ENCODE measurements at places on chromosomes 4 and X.
A peak's percentile ranks its signal among the peaks of the same experiment; 100 is the strongest.

DNA sequence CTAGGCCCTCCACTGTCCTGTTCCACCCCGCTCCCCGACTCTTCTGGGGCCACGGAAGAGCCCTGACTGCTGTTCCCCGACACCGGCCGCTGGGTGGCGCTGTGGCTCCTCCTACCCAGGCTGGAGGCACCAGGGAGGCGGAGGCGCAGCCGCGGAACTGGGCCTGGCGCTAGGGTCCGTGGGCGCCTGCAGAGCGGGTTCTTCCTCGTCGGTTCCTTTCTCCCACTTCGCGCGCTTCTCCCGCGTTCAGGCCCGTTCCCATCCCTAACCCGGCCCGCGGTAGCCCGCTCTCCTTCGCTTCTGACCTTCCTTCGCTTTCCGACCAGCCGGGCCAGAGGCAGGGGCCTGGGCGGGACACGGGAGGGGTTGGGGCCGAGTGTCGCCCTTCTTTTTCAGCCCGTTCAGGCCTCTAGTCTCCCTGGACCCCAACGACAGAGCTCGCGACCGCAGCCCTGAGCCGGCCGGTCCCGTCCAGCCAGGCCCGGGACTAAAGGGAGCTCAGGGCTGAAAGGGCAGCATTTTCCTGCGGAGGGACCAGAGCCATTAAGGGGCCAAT lies 34.3 kb downstream of the NALF2 start:
- peak; percentile 69 for DNase-seq

- DNase-seq: no peak
Observed at GRCh38 chr4:108264693-108265092, 96.0 kb upstream of the LEF1 start.

GRCh38 chrX:72371405-72371804 lies 65.7 kb upstream of the CITED1 start:
- DNase-seq: no peak

GRCh38 chrX:14616836-14617235 lies 87.5 kb downstream of the GLRA2 start:
- no peak for DNase-seq

DNA sequence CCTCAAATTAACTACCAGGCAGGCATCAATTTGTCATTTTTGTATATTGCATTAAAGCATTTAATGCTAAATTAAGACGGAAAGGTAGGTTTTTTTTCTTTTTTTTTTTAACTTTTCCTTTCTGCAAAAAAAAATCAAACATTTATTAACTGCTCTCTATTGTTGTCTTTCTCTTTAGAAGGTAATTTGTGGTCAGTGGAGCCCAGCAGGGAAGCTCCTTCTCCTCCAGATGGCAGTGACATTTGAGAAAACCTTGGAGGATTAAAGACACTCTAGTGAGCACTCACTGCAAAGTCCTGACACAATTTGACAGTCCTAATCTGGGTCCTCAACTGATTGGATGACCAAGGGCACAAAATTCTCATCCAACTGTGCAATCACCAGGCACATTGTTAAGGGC lies 102.4 kb downstream of the SLIT2 start:
- no peak for DNase-seq

DNA sequence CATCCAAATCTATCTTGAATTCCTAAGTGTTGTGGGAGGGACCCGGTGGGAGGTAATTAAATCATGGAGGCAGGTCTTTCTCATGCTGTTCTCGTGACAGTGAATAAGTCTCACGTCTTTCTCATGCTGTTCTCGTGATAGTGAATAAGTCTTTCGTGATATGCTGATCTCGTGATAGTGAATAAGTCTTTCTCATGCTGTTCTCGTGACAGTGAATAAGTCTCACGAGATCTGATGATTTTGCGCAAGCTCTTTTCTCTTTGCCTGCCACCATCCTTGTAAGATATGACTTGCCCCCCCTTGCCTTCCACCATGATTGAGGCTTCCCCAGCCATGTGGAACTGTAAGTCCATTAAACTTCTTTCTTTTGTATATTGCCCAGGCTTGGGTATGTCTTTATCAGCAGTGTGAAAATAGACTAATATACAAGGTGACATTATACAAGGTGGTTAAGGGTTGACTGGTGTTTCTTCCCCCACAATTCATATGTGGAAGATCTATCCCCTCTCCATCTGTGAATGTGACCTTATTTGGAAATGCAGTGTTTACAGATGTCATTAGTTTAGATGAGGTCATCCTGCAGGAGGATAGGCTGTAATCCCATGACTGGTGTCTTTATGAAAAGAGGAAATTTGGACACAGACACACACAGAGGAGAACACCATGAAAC lies 27.6 kb downstream of the ARSD start:
- peak; percentile 13 for DNase-seq

DNA sequence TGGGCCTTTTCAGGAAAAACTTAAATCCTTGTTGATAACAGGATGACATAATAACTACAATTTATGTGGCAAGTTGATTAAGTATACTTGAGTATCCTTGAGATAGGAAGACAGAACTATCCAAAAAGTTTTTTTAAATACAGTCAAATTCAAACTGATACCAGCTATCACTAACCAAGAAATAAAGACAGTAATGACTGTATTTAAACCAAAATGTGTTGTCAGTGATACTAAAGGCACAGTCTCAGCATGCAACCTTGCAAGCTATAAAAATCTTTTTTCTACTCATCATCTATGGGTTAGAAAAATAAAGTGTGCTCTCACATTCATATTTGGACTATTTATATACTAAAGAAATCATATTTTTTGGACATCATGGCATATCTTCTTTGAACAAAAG lies 64.7 kb downstream of the PAPSS1 start:
- DNase-seq: no peak

DNA sequence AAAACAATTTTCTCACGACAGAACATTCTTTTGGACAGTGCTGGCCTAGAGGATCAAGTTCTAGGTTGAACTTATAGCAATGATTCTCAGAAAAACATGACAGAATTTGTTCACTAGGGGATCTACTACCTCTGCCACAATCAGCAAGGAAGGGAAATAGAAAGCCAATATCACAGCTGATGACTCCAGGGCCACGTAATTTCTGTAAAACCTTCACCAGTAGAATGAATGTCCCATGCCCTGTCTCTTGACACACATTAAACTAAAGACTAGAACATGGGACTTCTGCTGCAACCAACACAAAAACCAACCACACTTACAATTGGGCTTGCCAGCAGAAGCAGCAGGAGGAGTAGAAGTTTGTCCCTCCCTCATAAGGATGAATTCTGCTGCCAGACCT lies 86.0 kb upstream of the NPFFR2 start:
- no peak for DNase-seq

DNA sequence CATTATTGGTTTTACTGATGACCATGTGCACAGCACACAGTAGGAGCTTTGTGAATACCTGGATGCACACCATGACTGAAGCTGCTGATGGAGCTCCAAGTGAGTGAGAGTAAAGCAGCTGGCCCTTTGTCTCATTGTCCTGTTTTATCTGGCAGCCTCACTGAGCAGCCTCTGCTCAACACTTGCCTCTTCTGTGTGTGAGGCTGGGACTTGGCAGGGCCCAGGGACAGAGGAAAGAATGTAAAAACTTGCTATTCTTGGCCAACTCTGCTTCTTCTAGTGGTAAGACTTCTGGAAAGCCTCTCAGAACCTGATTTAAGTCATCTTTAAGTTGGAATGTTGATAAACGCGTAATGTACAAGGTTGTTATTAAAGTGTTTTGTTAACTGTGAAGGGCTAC lies 61.4 kb downstream of the BEX1 start:
- DNase-seq: peak; percentile 1

GRCh38 chr4:138410266-138410665 lies 168.1 kb upstream of the SLC7A11 start:
- no peak for DNase-seq

DNA sequence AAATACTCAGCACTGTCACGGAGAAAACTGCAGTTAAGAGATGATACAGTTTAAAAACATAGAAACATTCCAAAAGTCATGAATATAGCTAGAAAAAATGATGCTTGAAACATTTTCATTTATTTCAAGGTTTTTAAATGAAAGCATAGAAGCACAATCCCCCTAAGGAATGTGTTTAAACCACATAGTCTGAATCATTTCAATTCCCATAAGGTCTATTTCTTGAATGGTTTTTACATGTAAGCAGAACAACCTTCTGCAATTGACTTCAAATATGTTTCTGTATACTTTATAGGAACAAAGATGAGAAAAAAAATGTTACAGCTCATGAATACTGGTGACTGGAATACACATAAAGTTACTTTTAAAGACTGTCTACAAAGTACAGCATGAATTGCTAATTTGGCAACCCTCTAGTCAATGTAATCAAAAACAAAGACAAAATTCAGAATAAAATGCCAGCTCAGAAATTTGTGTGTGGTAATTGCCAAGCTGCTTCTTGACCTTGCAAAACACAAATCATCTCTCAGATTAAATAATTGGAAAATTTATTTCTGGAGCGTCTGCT lies 886.4 kb upstream of the ADGRL3 start:
- peak; percentile 13 for DNase-seq

GRCh38 chr4:7301846-7302630 lies 109.7 kb downstream of the SORCS2 start:
- no peak for DNase-seq

GRCh38 chr4:160238790-160239189 lies 1135.9 kb downstream of the RAPGEF2 start:
- no peak for DNase-seq

- peak; percentile 21 for DNase-seq
Observed at GRCh38 chr4:147678796-147679549, 5.0 kb downstream of the PRMT9 start.

DNA sequence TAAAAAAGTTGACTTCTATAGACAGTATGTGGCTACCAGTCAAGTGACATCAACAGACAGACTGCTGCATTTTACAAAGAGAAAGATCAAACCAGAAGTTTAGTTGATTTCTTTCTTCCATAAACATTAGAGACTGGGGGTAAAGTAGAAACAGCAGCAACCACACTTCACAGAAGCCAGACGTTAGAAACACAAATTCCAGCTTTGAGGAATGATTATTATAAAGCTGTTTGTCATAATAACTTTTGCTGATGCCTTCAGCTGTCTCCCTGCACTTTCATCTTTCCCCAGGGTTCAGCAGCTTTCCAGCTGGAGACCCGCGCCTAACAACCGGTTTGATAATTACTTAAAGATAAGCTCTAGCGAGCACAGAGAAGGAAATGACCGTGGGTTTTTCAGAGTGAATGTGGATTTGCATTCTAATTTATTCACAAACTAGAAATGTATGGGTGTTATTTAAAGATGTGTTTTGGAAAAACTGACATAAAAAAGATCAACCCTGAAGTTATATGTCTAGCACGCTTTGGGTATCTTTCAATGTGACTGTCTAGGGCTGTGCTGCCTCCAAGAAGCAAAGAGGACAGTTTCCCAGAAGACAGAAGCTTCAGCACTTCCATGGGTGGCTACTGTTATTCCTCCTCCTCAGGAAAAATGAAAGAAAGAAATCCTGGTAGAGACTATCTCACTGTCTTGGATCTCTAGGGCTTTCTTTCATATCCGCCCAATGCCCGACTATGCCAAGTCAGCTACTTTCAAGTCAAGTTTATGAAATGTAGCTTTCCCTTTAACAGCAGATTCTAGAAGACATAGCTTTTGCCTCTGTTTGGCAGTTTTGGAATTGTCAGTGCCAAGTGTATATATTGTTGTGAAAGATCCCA lies 15.0 kb upstream of the ENAM start:
- peak; percentile 20 for DNase-seq

Data from choroid plexus epithelial cell (primary cell).